NCI-H510A treated with DMSO at 0.1 percent for 48 hours (cell line): ENCODE measurements at places on chromosomes 13 and 19.

DNA sequence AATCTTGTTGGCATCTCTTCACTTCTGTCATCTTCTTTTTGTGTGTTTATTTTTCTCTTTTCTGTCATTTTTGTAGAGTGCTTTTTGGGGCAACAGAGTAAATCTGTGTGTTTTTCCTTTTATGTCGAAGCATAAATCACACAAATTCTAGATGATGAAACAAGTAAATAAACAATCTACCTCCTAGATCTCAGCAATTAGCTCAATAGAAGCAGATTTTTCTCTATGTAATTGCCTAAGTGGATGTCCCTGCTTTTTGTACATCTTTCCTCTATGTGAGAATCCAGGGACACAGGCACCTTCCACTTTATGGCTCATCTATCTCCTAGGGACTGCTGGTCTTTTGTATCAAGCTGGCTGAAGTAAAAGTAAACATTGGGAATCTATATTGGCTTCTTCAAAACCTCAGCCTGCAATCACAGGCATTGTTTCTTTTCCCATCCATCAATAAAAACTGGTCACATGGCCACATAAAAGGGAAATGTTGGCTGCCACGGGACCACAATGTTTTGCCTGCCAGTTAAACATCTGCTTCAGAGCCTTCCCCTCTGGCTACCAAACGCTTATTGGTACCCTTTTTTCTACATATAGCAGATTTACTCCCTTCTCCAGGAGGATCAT, 323.8 kb downstream of the LMO7 start:
- peak; percentile 5 for DNase-seq

- no peak for DNase-seq
Measured at GRCh38 chr13:60407095-60407494, 10.1 kb downstream of the TDRD3 start.

- peak; percentile 83 for DNase-seq
Measured at GRCh38 chr19:45075301-45076028, 813 bp downstream of the ZNF296 start.

DNA sequence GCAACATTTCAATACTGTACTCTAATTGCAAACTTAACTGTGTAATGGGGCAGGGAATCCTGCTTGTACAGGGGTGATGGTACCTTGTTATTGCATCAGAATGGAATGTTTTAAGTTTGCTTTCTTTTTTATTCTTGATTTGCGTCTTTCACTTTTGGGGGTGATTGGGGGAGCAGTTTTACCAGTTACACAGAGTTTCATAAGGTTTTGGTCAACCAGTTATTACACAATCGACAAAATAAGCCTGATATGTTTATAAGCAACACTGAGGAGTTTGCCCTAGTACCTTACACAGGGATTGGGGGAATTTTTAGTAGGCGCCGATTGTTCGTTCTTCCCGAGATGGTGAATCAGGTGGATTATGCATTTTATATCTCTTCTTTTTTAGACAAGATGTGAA, 2.7 kb downstream of the KLF5 start:
- DNase-seq = no peak

GRCh38 chr19:2992958-2993357, 15.6 kb downstream of the TLE6 start:
- DNase-seq = no peak

DNA sequence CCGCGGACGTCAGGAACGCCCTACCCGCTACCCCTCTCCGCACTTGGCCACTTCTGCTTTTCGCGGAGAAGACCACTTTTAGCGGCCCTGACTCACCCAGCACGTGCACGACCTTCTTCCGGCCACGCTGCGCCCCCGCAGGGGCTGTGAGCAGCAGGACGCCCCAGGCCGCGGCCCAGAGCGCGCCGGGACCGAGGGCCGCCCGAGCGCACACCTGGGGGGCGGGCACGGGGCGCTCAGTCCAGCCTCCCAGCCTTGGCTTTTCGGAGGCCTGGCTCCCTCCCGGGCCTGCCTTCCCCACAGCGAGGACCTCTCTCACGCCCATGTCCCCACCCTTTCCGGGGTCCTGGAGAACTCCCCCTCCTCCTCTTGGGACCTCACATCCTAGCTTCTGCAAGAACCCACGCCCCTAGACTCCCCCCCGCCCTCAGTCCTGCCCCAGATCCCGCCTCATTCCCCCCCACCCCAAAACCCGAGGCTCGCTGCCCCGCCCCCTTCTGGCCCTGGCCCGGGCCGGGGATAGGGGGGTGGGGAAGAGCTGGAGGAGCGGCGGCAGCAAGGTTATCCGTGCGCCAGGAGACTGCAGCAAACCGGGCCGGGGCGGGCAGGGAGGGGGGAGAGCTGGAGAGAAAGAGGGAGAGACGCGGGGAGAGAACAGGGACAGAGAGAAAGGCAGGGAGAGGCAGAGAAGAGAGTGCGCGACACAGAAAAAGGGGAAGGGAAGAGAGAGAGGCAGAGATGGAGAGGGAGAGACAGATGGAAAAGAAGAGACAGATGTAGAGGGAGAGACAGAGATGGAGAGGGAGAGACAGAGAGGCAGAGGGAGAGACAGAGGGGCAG, 11.5 kb downstream of the TM6SF2 start:
- DNase-seq = no peak

- no peak for DNase-seq
Measured at GRCh38 chr19:2512523-2513431, 36.9 kb downstream of the GADD45B start.
